ENCODE measurements at places on chromosomes 6 and 20.

- DNase-seq = no peak
These were observed 1.7 kb upstream of the C20orf203 start for GRCh38 chr20:32675223-32675975.

DNA sequence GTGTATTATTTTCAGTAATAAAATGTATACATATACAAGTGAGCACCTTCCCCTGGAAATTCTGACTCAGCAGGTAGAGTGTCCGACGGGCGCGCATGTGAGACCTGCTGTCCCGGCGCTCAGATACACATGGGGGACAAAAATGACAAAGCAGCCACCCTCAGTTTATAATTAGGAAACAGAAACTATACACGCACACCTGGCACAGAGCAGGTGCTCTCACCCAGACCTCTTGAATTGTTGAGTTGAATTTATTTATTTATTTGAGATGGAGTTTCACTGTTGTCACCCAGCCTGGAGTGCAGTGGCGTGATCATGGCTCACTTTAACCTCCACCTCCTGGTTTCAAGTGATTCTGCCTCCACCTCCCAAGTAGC, 180.4 kb downstream of the ZDHHC14 start:
- DNase-seq = no peak

DNA sequence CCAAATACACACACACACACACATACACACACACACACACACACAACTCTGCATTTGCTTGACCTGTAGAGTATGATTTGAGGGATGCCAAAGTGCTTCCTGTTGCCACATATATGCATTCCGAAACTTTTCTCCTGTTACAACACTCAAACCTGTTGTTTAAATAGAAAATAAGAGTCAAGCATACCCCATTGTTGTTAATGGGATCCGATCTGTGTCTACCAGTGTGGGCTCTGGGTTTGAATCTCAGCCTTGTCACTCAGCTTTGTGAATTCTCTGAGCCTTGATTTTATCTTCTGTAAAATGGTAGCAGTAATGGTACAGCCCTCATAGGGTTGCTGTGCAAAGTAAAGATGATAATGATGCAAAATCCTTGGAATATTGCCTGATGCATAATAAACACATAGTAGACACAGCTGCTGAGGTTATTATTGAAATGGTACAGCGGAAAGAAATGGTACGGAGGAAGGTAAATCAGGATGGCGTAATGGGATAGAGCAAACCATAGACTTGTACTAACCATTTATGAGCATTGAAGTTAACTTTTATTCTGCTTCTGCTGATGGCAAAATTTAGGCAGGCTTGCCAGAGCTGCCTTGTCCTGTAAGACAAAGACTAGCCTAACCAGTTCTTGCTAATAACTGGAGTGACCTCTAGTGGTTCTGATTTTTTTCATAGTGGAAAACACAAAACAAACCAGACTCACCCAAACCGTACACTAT, 113.5 kb upstream of the PHACTR1 start:
- no peak for DNase-seq

GRCh38 chr6:35919827-35920751, 809 bp downstream of the SRPK1 start:
- DNase-seq = no peak

- no peak for DNase-seq
These were observed 75.8 kb downstream of the SNAP91 start for GRCh38 chr6:83633149-83633548.

- DNase-seq = no peak
These were observed 25.2 kb downstream of the PYGB start for GRCh38 chr20:25273046-25273445.

GRCh38 chr20:4585104-4585753, 136.5 kb upstream of the PRND start:
- DNase-seq = no peak

DNA sequence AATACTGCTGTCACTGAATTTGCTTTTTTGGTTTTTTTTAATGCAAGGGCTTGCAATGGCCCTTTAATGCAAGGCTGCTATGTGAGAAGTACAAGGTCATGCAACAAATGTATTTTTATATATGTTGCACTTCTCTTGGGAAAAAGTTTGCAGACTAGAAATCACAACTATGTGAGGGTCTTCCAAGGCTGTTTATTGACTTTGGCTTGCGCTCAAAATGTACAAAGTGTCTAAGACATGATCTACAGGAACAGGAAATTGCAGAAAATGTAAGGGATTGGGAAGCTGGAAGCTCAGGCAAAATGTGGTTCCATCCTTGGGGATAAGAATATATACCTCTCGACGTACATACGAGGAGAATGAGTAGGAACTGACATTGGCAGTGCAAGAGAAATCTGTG, 92.2 kb upstream of the F13A1 start:
- no peak for DNase-seq

DNA sequence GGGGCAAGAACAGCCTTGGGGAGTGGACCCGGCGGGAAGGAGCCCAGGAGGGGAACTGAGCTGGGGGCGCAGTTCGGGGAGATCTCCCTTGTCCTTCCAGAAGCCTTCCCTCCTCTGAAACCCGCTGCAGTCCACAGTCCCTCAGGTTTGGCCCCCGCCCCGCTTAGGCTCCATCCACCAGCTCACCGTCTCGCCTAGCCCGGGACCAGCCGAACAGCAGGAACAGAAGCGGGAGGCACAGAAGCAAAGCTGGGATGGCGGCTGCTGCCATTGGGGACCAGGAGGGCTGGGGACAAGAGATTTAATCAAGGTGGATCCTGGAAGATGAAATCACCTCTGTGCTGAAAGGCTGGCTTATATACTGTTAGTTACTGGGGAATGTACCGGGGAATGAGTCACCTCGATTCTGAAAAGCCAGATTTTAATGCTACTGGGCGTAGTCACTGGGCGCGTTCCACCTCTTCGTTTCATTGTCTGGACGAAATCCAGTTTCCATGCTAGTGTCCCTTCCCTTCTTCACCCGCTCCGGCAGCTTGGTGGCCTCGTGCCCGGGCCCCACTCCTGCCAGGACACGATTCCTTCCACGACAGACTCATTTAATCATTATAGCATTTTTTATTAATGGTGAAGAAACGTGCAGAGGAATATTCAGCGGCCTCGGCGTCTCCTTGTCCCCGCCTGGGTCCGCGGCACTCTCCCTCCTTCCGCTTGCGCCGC, at the start of gene RAET1L:
TSS of gene RAET1L (minus strand) at position 332 of the 717 bp plus-strand sequence. CDS start at position 271, 61 bp downstream.
- no peak for DNase-seq

- DNase-seq = no peak
These were observed 5.1 kb downstream of the RREB1 start for GRCh38 chr6:7112741-7113313.

GRCh38 chr6:133360194-133360593, 119.0 kb downstream of the EYA4 start:
- no peak for DNase-seq

- DNase-seq = no peak
These were observed 87.0 kb upstream of the ADGRF1 start for GRCh38 chr6:47129129-47129528.

DNA sequence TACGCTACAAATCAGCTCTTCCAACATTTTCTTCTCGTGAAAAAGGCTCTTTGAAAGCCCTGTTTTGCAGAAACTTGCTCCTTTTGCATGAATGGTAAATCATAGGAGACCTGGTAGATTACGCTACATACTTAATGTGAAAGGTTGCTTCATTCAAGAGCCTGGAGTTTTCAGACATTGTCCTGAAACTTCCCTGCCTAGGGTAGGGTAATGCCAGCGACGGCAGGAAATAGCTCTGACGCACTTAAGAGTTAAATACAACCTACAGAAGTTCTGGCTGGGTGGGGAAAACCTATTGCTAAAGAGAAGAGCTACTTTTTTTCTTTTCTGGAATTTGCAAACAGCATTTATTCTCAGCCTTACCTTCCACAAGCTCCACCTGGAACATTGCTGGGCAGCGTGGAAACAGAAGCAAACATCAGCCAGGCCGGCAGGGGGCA, 144.5 kb downstream of the LPA start:
- no peak for DNase-seq

DNA sequence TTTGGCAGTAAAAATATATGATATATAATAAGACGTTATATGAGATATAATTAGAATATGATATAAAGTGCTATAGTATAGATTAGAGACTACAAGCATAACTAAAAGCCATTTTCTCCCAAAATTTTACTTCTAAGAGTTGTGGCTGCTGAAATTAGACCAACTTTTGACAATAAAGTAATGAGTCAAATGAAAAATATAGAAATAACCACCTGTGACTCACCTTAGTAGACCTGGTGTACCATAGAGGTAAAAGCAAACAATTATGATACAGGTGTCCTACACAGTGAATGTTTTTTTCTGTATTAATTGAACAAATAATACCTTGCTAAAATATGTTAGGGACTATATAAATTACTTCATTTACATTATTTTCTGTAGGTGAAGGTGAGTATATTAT, 482.9 kb upstream of the MAN1A1 start:
- DNase-seq = no peak

DNA sequence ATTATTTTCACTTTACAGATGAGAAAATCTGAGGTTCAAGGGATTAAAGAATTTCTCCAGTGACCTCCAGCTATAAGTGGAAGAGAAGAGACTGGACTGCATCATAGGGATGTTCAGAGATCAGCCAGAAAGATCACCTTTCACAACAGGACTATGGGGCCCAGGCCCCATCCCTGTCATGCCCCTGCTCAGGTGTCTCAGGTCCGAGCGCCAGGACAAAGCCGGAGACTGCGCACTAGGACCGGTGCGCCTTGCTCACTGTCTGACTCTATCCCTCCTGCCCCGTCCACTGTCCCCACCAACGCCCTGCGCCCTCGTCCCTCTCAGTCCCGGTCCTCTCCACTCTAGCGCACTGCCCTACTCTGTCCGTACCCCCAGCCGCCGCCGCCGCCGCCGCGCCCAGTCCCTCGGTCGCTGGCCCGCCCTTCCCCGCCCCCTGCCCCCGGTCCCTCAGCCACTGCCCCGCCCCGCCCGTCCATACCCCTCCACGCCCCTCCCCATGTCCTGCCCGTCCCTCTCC, 521 bp upstream of the RAD21L1 start:
- DNase-seq = no peak

GRCh38 chr6:5587648-5588047, 326.3 kb downstream of the FARS2 start:
- no peak for DNase-seq

- no peak for DNase-seq
These were observed 50.0 kb downstream of the SYNJ2 start for GRCh38 chr6:158031381-158032353.

DNA sequence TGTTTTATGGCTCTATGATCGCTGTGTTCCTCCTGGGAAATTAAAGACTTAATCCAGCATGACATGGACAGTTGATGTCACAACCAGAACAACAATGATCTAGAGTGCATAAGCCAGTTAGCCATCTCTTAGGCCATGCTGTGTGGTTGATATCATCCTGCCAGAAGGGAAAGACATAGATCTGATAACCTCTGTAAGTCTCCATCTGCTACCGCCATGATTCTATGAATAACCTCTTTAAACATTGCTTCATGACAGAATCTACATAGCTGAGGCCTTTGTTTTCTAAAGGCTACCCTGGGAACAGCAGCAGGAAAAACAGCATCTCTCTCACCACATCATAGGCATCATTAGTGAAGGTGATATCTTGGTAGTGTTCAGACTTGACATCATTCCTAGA, 117.6 kb upstream of the PHACTR1 start:
- no peak for DNase-seq

DNA sequence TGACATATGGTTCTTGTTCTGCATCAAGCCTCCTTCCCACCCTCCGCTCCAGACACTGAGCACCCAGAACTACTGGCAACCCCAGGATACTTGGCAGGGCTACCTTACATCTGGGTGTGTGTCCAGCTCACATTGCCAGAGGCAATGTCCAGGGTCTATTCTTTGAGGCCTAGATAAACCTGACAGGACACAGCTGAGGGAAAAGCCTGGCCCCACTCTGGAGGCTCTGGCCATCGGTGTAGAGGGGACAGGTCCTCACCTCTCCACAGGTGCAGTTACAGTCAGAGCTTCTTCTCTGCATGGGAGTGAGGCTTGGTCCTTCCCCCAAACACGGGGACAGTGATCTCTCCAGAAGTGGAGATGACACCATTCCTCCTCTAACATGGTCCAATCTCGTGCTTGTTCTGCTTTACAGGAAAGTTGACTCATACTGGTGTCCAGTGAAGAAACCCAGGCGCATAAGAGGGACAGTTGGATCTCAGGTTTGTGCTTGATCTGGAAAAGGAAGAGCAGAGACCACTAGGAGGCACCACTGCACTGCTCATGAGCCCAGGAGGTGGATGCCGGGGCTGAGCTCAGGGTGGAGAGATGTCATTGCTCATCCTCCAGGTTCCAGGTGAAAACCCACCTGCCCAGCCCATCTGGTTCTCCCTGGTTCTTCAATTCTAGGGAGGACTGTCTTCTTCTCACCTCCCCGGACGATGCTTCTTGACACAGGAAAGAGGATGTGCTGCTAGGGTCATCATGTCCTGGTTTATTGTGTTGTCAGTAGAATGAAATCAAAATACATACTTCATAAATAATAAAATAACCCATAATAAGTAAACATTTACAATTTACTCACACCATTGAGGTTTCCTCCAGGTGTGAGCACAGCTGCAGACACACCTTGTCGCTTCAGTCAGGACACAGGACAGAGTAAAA, 14.7 kb downstream of the HLA-F start:
- DNase-seq = peak; percentile 34

- DNase-seq = no peak
These were observed 270.4 kb upstream of the PLCB4 start for GRCh38 chr20:8798505-8798904.

- no peak for DNase-seq
These were observed 73.3 kb downstream of the ADGRG6 start for GRCh38 chr6:142374965-142375733.

GRCh38 chr6:56833873-56834272, 121.0 kb upstream of the BEND6 start:
- DNase-seq = no peak

DNA sequence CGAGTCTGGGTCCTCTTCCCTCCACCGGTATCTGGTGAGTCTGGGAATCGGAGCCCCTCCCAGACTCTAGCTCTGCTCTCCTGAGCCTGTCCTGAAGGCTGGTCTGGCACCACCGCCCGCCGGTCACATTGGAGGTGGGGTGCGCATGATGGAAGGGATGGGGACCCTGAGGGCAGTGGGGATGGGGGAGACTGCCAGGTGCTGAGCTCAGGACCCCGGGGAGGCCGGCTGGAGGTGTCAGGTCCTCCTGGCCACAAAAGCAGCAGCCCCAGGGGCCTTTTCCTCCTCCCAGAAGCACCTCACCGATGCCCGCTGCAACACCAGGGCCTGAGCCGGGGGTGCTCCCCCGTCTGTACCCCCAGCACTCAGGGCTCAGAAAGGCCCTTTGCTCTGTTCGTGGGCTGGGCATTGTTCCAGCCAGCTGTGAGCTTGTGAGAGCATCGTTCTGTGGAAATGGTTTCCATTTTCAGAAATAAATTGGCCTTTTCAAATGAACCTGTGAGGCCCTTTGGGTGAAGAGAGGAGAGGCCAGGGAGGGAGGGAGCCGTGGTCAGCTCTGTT, 2.5 kb upstream of the NPBWR2 start:
- DNase-seq = no peak

- DNase-seq = no peak
These were observed 660.5 kb upstream of the MAN1A1 start for GRCh38 chr6:120010075-120010474.

DNA sequence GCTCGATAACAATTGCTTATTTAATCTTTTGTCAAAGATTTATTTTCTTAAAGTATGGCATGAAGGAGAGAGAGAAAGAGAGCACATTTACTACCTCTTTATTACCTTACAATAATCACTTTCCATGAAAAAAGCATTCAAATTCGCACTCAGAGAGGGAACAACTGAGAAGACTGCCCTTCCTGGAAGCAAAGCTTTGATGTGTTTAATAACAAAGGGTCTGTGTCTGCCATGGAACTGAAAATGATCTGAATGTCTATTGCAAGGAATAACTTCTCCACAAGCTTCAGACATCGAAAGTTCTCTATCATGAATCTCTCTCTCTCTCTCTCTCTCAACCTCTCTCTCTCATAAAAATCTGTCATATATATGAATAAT, 308.9 kb downstream of the HDGFL1 start:
- DNase-seq = no peak
